RPMI8226 (cell line): ENCODE measurements at places on chromosomes 16 and 17.

DNA sequence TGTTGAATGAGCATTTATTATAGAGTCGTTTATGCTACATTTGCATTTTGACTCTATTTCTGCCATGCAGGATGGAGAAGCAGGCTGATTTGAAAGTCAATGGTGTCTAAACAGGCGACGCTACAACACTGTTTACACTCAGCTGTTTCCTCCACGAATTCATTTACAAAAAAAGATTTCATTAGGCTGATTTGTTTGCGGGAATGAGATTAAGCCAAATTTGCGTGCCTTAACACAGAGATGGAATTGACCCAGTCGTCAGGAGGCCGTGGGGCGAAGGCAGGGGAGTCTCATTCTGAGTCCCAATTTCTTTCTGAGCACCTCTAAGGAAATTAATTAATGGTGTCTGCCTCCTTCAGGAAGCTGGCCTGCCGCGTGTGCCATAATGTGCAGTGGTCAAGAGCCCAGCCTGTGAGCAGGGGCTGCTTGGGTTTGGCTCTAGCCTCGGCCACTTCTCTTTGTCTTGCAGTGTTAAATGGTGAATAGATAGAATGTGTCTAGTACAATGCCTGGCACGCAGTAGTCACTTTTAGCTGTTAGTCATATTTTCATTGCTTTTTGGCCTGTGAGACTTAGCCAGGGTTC, 88.6 kb upstream of the NKD1 start:
- no peak for DNase-seq

DNA sequence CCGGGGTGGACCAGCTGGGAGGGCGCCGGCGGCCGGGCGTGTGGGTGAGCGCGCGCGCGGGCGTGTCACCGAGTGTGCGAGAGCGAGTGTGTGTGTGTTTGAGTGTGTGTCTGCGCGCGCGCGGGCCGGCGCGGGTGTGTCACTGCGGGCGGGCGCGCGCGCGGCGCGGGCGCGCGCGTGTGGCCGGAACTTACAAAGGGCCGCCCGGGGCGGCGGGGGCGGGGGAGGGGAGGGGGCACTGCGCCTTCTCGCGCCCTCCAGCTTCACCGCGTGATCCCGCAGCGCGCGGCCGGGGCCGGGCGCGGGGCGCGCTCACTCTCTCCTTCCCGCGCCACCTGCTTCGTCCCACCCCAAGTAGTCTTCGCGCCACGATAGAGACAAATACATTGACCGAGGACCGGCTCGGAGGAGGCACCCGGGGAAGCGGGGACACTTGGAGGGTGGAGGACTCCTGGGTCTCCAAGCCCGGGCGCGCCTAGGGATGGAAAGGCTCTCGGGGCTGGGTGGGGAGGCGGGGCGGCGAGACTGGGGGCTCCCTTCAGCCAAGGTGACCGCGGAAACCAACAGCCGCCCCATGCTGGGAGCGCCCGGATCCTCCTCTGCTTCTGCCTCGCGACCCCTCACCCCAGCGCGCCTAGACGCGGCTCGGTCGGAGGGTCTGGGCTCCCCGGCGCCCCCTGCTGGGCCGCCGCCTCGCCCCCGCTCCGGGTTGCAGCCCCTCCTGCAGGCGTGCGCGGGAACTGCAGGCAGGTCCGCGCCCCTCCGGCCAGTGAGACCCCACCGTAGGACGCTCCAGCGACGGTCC, at the start of gene SRCIN1:
Gene SRCIN1 (minus strand): TSS at position 112 of the 805 bp plus-strand sequence. CDS start 247 bp downstream, outside the sequence.
- DNase-seq: peak; percentile 64

- no peak for DNase-seq
Measured at GRCh38 chr16:11147754-11148444, 108.1 kb downstream of the SOCS1 start.

GRCh38 chr17:16287563-16288027, 65.7 kb downstream of the CENPV start:
- peak; percentile 2 for DNase-seq

GRCh38 chr17:40069751-40070708, 7.3 kb downstream of the THRA start:
- peak; percentile 86 for DNase-seq

- DNase-seq: peak; percentile 90
Measured at GRCh38 chr16:47461598-47462266, 601 bp downstream of the PHKB start.

GRCh38 chr17:4728124-4728523, 3.1 kb upstream of the MED11 start:
- no peak for DNase-seq

- peak; percentile 26 for DNase-seq
Measured at GRCh38 chr17:27318228-27318627, 24.3 kb downstream of the WSB1 start.

DNA sequence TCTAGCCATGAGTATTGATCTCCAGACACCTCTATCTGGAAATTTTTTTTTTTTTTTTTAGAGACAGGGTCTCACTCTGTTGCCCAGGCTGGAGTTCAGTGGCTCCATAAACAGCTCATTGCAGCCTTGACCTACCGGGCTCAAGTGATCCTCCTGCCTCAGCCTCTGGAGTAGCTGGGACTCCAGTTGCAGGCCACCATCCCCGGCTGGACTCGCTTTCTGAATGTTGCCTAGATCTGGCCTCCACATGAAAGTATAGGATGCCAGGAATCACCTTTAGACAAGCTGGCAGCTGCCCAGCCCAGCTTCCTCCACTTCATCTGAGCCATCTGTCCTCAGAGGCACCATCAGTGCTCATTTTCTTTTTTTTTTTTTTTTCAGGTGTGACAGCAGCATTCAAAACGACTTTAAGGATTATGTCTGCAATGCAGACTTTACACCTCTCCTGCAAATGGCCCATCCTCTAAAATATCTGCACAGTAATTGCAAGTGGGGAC, 6.4 kb upstream of the PRR14 start:
- DNase-seq: peak; percentile 40

GRCh38 chr17:47223007-47223406, 13.9 kb downstream of the MYL4 start:
- DNase-seq: no peak

DNA sequence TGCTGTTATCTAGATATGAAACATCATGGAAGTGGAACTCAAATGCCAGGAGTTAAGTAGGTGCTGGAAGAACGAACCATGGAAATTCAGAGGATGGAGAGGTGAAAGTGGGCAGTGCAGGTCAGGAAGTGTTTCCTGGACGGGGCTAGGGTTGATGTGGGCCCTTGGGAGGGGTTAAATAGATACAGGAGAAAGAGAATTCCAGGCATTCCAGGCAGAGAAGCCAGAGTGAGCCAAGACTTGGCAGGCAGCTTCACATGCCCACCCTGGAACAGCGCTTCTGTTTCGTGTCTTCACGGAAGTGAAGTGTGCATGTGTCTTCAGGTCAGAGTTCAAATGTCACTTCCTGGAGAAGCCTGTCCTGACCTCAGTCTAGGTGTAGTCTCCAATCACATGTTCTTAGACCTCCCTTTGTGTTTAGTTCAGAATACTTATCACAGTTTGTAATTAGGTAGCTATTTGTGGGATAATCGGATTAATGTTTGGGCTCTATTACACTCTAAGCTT, 41.3 kb downstream of the GP2 start:
- DNase-seq: no peak

DNA sequence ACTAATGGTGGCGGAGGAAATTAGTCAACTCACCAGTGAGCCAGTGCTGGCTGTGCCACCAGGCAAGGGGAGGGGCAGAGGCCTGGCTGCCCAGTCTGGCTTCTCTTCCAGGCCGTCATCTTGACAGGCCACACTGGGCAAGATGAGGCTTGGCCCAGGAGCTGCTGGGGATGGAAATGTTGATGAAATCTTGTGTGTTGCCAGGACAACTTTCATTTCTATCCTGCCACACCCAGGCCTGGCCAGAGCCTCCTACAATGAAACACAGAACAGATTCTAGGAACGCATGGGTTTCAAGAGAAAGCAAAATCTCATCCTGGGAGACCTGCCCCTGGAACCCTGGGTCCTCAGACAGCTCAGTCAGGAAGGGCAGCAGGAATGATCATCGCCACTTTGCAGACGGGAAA, 9.3 kb downstream of the HEXIM2 start:
- DNase-seq: no peak

GRCh38 chr16:67466581-67466980, 14.4 kb downstream of the ATP6V0D1 start:
- no peak for DNase-seq

GRCh38 chr17:64617125-64617780, 44.9 kb downstream of the SMURF2 start:
- no peak for DNase-seq

GRCh38 chr16:11417487-11417886, 72.2 kb downstream of the RMI2 start:
- no peak for DNase-seq

- no peak for DNase-seq
Measured at GRCh38 chr17:2719861-2720260, 8.3 kb upstream of the CLUH start.

GRCh38 chr17:19264268-19264667, 27.1 kb downstream of the EPN2 start:
- no peak for DNase-seq

DNA sequence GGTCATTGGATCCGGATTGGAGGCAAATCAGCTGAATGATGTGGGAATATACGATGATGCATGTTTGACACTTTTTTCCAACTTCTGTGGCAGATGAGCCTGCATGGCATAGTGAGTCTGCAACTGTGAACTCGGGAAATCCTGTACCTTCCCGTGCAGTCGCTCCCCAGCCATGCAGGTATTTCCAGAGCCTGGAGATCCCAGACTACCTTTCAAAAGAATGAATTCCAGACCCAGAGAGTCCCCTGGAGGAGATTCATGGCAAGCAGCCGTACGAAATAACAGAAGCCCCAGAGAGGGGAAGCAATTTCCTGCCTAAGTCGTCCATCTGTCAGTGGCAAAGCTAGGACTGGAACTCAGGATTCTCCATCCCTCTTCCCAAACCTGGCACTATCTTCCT, 75.7 kb upstream of the FAM20A start:
- DNase-seq: no peak

GRCh38 chr16:27430923-27431484, 29.0 kb downstream of the IL21R start:
- DNase-seq: peak; percentile 48

GRCh38 chr17:50651661-50652060, 17.0 kb downstream of the ABCC3 start:
- no peak for DNase-seq

- DNase-seq: no peak
Measured at GRCh38 chr17:83056583-83057396, 22.6 kb upstream of the METRNL start.

GRCh38 chr16:74073456-74073855, 223.2 kb upstream of the PSMD7 start:
- no peak for DNase-seq

DNA sequence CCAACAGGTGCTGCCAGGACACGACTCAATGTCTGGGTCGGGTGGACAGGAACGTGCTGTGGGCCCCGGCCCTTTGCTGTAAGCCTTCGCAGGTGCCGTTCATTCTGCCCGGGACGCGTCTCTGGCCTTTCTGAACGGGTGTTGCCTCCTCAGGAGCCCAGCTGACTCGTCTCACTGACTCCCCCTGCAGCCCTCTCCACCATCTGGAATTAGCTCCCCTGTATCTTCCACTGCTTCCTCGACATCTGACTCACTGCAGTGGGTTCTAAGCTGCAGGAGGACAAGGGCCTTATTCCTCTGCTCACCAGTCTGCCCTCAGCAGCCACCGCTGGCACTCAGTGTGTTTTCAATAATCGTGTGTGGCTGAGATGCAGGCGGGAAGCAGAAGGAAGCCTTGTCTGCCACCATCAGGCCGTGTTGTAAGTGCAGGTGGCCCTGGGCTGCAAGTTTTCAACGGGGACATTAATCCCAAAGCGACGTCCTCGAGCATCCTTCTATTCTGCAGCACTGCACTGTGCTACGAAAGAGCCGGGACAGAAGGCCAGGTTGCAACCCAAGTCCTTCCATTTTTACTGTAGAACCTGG, 256.2 kb downstream of the FOXL1 start:
- peak; percentile 13 for DNase-seq

GRCh38 chr16:400061-400591, 1.6 kb upstream of the DECR2 start:
- DNase-seq: no peak

GRCh38 chr16:49377196-49377755, 3.7 kb downstream of the C16orf78 start:
- no peak for DNase-seq

DNA sequence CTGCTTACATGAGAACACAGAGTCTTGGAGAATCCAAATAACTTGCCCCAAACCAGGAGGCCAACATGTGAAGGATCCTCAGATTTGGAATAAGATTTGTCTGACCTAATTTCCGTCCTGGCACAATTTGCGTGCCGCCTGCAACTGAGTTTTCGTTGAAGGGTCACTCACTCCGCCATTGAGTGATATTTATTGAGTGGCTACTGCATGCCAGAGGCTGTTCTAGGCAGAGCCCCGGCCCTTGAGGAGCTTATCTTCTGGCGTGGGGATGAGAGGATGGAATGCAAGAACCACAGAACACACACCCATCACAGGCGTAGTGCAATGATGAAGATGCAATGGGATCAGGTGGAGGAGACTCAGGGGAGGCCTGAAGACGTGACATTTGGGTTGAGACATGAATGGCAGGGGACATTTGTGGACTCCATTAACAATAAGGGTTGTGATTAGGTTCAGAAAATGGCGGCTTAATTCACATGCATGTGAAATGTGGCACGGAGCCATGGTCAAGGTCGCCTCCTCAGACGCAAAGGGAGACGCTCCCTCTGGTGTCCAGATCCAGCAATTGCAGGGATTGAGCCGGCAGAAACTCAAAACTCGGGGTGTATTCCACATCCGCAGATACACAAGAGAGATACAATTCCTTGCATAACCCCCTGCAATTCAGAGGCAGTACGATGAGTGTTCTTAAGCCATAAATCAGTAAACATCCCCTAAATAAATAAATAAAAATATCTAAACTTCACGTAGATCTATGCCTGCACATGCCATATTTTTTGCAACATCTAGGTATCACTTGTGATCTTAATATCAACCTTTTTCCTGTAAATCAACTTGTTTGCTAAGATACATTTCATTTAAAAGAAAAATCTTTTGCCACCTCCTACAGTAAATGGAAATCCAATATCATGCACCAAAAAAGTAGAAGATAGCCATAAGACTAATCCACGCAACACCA, 57.9 kb upstream of the CACNG4 start:
- peak; percentile 86 for DNase-seq

GRCh38 chr16:22428654-22429053, 54.2 kb upstream of the CDR2 start:
- DNase-seq: no peak

GRCh38 chr16:6125483-6126259, 1028.1 kb upstream of the EEF2KMT start:
- no peak for DNase-seq

- DNase-seq: no peak
Measured at GRCh38 chr16:24051125-24051524, 205.0 kb upstream of the CACNG3 start.

- no peak for DNase-seq
Measured at GRCh38 chr16:80546249-80546648, 5.5 kb downstream of the DYNLRB2 start.

GRCh38 chr17:73156166-73156840, 8.5 kb upstream of the SSTR2 start:
- DNase-seq: peak; percentile 75

DNA sequence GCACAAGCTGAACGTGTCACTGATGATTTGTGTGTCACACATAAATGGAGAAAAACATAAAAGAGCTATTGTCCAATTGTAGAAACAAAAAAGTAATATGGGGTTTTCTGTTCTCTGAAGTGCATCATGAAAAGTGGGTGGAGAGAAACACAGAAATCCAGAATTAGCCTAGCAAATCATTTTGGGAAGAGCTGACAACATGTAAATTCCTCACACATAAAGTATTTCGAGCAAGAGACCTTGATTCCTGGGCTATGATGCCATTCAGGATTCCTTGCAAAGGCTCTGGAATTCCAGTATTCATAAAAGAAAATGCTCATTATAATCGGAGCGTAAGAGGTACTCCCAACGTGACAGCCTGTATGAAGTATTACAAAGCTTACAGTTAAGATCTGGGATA, 1.1 kb downstream of the DCUN1D3 start:
- no peak for DNase-seq
